Activated CD4-positive, alpha-beta memory T cell treated with anti-CD3 and anti-CD28 coated beads for 36 hours (primary cell): ENCODE measurements at places on chromosomes 5 and 9.

DNA sequence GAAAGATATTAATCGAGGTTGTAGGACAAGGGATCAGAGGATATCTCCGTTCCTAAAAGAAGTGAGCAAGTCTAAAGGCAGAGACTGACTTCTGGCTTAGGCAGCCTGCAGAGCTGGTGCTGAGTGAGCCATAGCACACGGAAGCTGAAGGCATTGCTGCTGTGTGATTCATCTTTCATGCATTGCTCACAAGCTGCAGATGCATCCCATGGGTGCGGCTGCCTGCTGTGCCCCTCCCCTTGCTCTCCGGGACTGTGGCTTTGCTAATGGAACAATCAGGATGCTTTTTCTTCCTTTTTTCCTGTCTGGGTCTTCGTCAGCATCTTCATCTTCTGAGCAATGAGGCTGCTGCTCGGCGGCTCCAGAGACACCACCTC, 341.4 kb downstream of the DIRAS2 start:
- no peak for DNase-seq

DNA sequence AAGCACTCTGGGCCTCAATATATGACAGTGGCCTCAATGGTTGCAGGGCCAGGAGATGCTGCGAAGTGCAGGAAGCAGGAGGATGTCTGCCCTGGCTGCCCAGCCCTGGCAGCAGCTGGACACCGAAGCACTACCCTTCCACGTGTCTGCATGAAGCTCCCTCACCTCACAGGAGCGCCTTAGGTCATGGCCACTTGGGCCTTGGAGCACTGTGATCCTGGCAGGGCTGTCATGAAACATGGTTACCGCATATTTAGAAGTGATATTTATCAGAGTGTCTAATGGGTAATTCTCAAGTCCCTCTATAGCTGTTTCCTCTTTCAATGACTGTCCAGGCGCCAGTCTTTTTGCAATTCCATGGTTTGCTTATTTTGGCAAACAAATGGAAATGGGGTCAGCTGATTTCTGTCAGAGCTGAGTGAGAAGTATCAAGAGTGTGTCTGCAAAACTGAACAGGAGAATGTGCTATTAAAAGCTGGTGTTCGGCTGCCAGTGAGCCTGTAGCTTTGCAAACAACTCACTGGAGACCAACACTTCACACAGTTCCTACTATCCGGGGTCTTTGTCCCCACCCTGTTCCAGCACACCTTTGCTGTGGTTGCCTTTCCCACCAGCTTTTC, 285.9 kb downstream of the KIF4B start:
- no peak for DNase-seq

GRCh38 chr9:17905781-17906175, 326.9 kb downstream of the SH3GL2 start:
- DNase-seq: no peak

- DNase-seq: no peak
Observed at GRCh38 chr5:177445917-177446199, 756 bp upstream of the PRR7 start.

DNA sequence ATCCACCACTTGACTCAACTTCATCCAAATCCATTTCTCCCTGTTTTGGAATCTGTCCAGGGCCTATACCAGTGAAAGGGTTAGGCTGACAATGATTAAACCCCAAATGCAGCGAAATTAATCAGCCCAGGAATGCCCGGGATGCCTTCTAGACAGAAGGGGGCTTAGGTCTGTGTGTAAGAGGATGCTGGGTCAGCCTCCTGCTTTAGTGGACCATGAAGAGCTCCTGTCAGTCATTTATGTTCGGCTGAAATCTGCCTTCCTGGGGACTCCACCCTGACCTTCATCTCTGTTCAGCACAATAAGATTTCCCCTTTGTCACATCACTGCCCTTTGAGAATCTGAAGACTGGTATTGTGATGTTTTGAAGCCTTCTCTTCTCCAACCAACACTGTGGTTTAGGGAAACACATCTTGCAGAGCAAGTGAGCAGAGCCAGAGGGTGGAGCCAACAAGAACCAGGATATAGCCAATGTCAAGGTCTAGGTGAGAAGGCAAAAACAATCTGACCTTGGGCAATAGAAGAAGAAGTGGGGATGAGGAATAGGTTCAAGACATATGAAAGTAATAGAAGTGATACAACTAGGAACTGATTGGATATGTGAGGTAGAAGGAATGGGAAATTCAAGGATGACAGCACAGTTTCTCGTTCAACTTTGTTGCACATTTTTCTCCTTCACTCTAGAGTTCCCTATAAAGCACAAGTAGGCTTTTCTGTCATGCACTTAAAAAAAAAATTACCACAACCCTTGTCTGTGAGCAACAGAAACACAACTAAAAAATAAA, 234.4 kb downstream of the ARHGAP26 start:
- DNase-seq: no peak

GRCh38 chr5:109329333-109330237, 80.2 kb downstream of the PJA2 start:
- no peak for DNase-seq

DNA sequence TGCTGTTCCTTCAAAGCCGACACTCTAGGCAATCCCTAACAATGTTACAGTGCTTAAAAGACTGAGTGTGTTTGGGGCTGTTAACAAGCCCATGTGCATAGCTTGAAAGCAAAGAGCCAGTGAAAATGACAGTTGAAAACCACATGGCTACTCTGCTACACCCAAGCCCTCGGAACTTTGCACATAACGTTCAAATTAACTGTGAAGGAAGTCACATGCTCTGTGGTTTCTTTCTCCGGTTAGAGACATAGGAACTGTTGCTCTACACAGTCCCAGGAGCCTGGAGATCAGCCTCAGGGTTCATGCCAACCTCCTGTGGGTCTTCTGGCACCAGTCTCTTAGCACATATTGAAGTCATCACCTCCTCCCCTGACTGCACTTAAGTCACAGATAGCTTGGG, 51.1 kb downstream of the C9orf152 start:
- peak; percentile 38 for DNase-seq

GRCh38 chr9:127133739-127134167, 11.3 kb upstream of the ANGPTL2 start:
- DNase-seq: no peak

- DNase-seq: peak; percentile 47
Observed at GRCh38 chr5:43485406-43485805, 1.7 kb upstream of the TMEM267 start.

DNA sequence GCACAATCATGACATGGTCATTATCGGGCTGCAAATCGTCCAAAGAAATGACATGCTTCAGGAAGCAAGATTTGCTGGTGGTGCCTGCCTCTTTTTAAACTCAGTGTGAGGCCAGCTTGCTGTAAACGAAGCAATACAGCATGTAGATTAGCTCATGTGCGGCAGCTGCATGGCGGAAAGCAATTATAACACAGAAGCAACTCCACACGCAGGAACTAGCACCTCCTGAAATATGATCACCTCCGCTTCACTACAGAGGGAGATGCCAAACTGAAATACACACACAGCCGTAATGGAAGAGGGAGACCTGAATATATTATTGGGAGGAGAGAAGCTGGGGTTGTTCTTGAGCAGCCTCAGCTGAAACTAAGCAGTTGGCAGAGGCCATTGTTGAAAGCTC, 312.5 kb downstream of the PSAT1 start:
- DNase-seq: no peak

- DNase-seq: no peak
Observed at GRCh38 chr5:178093134-178093533, 20.2 kb upstream of the N4BP3 start.

DNA sequence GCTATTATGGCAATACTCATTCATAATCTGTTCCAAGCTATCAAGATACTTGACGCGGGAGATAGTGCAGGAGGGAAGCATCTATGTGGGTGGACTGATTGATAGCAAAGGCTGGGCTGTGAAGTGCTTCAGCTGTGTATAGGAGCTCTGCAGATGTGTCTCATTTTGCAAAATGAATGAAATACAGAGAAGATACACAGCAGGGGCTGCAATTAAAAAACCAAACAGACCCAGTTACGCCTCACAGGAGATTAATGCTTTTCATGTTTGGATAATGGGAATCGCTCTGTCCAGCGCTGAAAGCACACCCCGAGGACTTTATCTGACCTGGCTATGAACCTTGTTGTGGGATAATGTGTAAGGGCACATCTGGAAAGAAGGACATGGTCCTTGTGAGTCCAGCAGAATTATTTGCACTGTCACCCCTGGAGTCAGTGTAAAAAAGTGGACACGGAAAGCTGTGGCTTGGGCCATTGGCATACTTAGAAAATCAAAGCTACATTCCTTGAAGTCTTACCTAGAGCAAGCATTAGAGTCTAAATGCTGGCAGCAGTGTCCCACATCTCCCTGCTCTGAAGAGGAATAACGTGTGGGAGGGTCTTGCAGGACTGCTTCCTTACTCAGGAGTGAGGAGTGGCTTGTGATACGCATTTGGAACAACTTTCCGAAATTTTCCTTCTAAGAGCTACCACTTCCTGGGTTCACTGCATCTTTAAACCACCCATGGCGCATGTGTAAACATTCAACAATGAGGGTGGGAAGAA, 2.6 kb downstream of the SH3RF2 start:
- no peak for DNase-seq

DNA sequence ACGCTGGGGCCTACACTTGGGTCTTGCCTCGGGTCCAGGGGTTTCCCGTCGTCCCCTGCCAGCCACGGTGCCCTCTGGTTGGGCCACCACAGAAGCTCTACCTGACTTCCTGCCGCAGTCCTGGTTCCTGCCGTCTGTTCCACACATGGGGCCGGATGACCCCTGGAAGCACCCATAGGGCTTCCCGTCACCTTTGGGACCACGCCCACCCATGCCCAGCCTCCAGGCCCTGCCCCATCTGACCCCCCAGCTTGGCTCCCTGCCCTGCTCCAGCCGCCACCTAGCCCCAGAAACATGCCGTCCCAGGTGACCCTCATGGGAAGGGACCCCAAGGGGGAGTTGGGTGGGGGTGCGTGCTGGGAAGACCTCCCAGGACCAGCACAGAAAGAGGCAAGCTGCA, 13.7 kb downstream of the MRPL36 start:
- no peak for DNase-seq

DNA sequence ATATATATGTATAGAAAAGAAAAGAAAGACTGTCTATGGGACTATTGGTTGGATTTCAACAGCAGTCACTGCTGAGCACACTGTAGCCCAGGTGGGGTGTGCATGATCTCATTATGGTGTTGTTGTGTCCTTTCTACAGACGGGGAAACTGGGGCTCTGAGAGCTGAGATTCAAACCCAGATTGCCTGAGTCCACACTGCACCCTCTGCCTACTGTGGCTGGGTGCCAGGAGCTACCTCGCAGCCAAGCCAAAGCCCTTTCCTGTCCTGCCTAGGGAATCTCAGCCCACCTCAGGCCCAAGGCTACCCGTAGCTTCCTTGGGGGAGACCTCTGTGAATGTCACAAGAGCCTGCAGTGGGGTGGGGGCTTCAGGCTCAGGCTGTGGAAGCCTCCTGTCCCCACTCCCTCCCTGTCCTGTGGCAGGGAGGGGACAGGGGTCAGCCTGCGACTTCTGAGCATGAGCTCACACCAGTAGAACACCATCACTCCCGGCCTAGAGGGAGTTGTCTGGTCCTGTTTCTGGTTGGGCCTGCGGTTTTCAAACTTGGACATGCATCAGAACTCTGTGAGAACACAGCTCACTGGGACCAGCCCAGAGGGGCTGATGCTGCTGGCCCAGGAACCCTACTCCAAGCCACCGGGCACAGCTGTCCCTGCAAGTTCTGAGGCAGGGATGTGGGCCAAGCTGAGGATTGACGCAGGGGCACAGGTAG, 7.9 kb upstream of the NINJ1 start:
- no peak for DNase-seq

DNA sequence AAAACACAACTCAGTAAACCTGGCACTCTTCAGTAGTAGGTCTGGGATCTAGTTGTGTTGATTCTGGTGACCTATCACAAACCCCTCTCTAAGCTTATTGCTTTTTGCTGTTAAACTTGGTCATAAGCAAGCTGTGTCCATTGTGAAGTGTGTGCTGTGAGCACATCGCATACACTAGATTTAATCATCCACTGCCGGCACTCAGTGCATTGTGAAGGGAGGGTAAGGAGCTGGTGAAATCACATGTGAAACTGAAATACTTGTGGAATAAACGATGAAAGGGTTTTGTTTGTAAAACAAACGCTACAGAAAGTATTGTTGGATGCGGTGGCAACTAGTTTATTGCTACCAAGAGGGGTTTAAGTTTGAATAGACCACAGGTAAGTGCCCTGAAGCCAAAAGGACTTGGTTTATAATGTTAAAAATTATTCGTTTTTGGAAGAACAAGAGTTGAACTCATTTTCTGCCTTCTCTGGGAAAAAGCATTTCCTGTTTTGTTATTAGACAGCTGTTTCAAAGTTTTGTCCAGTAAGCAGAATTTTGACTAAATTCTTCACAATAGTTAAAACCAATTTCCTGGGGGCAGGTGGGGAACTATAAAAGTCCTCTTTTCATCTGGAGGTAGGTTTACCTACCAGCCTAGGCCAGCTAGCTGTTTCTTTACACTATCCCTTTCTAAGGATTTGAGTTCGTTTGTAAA, 24.6 kb downstream of the TJP2 start:
- DNase-seq: no peak

DNA sequence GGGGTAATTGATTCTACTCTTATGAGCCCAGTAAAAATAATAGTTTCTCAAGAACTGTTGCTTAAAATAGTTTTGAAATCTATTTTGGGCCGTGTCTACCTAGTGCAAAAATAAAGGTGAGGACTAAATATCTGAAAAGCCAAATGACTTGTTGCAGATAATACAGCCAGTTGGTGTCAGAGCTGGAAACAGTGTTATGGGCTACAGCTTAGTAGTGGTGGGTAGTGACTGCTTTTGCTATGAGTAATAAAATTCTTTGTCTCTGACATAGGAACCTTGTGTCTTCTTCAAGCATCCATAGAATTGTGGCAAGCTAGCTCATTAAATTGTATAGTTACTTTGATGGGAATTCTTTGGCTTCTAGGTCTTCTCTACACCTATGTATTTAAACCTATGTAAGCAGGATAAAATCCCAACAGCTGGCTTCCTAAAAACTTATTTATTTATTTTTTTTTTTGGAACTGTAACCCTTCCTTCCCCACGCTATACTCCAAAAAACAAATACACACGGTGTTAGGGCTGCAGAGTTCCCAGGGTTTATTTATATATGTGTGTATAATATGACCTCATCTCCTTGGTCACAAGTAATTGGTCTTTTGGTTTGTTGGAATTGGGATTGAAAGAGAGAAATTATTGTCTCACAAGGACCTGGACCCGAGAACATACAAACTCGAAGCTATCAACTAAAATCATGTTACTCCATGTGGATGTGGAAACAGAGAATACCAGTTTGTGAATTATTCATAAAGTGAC, 138.0 kb downstream of the NUDT12 start:
- no peak for DNase-seq

DNA sequence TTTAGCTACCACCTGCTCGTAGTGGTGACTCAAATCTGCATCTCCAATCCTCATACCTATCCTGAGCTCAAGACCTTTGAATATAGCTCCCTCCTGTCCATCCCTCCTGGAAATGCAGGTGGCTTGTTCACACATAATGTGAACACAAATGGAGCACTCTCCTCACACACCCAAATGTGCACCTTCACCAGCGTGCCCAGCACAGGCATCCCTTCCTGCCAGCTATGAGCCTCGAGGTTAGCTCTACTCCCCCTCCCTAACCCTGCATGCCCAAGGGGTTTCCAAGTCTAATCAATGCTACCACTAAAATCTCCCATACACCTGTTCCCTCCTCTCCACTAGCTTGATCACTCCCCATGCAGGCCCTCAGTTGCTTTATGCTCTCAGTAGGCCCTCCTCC, 2.2 kb upstream of the TGFBI start:
- DNase-seq: peak; percentile 1
